ENCODE measurements at places on chromosomes 3 and 15.

DNA sequence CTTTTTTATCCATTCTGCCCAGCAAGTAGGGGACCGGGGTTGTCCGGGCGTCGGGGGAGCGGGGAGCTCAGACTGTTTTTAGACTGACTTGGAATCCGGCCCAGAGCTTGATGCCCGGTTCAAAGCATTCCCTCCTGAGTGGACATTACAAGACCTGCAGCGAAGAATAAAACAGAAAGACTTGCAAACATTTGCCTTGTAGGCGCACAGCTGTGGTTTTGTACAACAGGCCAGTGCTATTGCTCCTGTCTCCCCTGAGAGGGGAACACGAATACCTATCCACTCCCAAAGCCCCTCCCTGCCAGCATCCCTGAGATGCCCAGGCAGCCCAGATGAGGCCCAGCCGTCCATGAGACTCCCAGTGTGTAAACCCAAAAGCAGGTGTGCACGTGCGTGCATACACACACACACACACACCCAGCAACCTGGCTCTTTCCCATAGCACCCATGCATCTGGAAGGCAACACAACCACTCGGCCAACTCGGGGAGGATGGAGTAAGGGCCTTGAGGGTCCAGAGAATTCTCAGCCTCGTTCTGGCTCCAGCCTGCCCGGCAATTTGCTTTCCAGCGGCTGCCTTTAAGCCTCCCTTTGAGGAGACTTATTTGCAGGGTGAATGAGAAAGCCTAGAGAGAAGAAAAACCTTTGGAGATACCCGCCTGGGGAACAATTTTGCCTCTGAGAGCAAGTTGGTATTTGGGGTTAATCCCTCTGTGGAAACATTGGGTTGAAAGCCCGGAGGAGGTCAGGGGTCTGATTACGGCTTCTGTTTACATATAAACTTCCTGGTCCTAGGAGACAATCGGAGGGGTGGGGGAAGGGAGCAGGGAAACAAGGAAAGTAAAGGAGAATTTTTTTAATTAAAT is 161.0 kb upstream of the HES1 start:
- no peak for DNase-seq

GRCh38 chr15:40245666-40246450 is 7.0 kb downstream of the PAK6 start:
- no peak for DNase-seq

DNA sequence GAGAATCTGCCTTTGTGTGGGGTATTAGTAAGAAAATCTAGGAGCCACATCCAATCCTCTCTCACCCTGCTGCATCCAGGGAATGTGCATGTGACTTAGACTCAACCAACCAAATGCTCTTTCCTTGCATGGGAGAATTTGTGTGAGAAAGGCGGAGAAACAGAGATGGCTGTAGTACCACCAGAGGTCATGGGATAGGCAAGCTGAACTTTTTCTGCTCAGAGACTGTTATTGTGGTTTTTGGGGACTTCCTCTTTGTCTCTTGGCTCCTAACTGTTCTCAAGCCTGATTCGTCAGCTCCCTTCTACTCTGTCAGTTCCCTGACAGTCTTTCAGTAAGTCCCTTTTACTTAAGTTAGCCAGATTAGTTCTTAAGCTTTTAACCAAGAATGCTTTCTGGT is 2.6 kb upstream of the ZSCAN2 start:
- no peak for DNase-seq

DNA sequence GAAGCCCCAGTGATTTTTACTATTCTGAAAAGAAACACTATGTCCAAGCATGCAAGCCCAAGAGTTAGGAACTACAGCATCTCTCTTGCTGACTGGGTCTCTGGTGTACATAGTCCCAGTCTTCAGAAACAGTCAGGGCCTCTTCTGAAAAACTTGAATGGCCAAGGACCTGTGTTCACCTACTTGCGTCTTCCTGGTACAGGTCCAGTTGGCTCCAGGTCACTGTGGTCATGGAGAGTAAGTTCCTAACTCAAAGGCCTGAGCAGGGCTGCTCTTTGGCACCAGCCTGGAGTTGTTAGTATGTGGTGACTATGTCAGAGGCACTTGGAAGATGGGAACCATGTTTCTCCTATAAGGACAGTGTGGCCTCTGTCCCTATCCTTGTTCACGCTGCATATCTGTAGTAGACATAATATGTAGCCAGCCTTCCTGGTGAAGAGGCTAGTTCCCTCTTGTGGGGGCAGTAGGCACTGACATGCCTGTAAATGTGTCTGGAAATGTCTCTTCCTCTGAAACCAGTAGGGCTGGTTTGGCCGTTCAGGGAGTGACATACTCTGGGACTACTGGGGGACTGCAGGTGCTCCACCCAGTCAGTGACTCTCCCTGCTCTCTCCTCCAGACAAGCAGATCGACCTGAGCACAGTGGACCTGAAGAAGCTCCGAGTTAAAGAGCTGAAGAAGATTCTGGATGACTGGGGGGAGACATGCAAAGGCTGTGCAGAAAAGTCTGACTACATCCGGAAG is 2.6 kb upstream of the RBM15B start:
- no peak for DNase-seq

DNA sequence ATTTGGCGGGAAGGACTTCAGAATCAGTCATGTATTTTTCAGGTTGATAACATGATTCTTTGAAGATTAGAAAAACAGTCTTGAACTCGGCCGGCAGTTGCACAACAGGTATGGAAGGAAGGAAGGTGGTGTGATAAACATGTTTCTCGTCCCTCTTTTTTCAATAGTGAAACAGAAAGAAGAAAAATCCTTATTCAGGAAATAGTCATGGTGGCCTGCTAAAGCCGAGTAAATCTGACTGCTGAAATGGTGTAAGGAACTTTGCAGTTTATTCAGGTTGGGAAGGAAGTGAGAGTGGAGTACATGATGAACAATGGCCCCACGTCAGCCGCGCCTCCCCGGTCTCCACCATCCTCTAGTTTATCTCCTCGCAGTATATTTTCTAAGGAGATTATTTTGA is 6.7 kb downstream of the RASGRP1 start:
- DNase-seq = no peak

DNA sequence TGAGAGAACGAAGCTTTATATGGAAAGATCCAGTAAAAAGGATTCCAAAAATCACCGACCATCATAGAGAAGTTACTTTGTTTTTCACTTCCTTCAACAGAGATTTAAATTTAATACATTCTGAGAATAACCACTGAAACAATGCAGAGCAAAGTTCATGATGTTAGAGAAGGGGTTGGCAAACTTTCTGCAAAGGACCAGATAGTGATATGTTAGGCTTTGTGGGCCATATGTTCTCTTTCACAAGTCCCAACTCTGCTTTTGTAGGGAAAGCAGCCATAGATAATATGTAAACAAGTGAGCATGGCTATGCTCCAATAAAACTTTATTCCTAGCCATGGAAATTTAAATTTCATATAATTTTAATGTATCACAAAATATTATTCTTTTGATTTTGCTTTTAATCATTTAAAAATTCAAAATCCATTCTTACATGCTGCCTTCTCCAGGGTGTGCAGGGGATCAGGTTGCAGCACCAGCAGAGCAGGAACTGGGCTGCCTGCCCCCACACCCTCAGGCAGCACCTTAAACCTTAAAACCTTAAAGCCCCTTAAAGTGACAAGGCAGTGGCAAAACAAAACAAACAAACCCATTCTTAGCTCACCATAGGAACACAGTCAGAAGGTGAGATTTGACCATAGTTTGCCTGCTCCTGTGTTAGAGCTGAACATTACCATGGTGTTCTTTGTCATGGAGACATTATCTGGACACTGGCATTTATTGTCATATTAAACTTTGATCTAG is 16.9 kb upstream of the IGSF10 start:
- DNase-seq = no peak

GRCh38 chr15:100580414-100580813 is 21.6 kb downstream of the LINS1 start:
- no peak for DNase-seq

- DNase-seq = no peak
These were observed 11.5 kb downstream of the CPNE9 start for GRCh38 chr3:9715136-9715535.

DNA sequence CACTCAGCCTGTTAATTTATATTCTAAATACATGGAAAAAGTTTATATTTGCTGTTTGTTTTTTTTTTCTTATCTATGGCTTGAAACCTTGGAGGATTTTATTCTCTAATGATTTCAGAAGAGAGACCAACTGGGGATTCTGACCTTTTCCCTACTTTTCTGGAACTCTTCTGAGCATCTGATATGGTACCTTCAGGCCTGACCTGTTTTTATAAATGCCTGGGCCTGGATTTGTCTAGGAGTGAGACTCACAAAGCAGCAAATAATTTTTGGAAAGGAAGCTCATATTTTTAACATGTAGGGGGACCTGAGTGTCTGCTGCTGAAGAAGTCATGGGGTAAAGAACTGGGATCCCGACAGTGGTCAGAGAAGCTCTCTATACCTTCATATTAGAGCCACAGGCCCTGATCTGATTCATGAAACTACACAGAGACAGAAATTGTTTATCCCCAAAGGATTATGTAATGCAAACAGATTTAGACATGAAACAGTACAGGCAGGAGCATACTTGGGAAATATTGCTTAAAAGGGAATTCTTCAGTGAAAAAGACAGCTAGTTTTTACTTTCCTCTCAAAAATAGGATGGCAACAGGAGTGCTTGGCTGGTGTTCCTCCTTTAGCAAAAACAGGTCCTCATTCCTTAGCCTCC is 15.9 kb downstream of the PPM1L start:
- DNase-seq = no peak

GRCh38 chr3:138638641-138639040 is 30.1 kb downstream of the FAIM start:
- DNase-seq = no peak

DNA sequence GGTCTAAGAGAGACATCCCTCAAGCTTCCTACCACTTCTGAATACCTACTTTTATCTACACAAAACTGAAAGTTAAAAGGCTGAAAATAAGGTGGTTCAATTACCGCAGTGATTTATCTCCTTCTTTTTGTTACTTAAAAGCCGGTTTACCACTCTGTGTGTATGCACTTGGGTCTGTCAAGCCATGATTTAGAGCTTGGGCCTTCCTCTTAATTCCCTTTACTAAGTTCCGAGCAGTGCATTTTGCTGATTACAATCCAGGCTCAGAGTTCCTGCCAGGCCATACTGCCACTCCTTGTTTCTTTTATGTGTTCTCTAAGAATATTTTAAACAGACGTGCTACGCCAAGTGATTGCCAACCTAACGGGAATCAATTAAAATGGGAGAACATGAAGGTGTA is 16.5 kb downstream of the KCTD6 start:
- DNase-seq = no peak

DNA sequence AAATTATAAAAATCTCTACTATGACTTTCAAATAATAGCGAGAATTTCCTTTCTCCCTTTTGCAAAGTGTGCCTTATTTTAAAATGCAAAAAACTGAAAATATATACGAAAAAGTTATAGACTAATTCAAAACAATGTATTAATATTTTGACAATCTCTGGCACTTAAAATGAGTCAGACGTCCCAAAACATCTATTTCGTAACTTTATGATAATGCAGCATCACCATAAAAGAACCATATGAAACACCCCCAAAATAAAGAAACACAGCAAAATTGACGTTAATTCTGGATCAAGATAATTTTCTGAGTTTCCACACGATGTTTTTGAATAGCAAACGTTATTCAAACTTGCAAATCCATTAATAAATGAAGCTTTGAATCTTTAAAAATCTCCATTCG is 1.0 kb downstream of the COPS2 start:
- DNase-seq = no peak

- DNase-seq = no peak
These were observed 9.3 kb downstream of the NR2F2 start for GRCh38 chr15:96339619-96340347.

DNA sequence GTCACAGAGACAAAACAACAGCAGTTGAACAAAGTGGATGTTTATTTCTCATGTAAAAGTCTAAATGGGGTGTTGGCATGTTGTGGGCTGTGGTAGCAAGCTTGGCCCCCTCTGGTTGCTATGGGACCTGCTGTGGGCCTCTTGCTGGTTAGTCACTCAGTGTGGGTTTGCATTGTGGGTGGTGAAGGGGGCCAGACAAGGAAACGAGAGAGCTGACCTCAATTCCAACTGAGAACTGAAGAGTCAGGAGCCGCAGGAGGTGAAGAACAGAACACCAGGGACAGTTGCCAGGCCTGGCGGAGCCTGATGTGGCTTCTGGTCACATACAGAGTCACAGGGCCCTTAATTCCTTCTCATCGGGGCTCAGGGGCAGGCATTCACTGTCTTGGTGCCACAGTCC is 1.9 kb upstream of the ADPGK start:
- peak; percentile 38 for DNase-seq

DNA sequence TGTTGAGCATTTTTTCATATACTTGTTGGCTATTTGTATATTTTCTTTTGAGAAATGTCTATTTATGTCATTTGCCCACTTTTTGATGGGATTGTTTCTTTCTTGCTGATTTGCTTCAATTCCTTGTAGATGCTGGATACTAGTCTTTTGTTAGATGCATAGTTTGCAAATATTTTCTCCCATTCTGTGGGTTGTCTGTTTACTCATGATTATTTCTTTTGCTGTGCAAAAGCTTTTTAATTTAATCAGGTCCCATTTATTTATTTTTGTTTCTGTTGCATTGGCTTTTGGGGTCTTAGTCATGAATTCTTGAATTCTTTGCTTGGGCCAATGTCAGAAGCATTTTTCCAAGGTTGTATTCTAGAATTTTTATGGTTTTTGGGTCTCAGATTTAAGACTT is 251.7 kb downstream of the WNT5A start:
- DNase-seq = no peak

DNA sequence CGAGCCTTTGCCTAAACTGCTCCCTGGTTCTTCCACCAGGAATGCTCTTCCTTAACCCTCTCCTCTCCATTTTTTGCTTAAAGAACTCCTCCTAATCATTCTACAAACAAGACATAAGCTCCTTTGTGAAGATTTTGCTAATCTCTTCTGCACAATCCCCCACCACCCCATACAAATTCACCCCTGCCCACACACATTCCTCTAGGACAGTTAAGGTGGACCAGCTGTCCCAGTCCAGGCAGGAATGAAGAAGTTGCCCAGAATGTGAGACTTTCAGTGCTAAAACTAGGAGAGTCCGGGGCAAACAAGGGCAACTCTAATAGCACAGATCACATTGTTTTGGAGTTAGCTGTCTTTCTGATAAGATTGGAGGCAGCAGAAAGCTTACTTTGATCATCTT is 13.9 kb upstream of the FAM174B start:
- no peak for DNase-seq

- DNase-seq = no peak
These were observed 9.4 kb downstream of the IGF1R start for GRCh38 chr15:98657721-98658120.

DNA sequence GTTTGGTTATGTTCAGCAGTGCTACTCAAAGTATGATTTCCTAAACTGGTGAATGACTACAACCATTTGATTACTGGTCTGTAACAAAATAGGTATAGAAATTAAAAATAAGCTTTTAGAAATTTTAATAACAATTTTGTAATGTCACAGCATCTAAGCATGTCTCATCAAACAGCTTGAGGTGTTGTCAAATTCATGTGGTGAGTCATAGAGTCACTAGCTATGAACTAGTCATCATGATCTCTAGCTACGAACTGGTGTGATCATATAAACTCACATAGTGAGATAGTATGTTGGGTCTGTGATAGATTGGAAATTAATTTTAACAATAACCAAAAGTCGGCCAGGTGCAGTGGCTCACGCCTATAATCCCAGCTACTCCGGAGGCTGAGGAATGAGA is 213.9 kb upstream of the RBMS3 start:
- no peak for DNase-seq

All from activated CD4-positive, alpha-beta T cell treated with anti-CD3 and anti-CD28 coated beads, Interleukin-2, amount 50 U/mL, for 4 hours (primary cell).